ENCODE measurements at places on chromosomes 7 and 10.

DNA sequence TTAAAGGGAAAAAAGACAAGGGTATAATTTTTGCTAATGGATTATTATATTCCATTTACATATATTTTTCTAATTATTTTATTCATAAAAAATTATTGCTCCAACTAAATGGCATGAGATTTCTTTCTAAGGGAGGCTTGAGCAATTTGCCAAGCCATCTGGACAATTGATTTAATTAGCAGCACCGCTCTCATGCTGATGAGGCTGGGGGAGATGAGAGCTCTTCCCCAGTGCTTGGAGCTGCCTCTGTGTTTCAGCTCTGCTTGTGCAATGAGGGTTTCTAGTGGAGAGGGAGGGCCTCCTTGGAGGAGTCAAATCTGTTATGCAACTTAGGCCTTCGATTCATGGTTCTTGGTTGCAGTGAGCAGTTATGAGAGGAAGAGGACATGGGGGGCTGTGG is 574.3 kb downstream of the TCERG1L start:
- no peak for DNase-seq

DNA sequence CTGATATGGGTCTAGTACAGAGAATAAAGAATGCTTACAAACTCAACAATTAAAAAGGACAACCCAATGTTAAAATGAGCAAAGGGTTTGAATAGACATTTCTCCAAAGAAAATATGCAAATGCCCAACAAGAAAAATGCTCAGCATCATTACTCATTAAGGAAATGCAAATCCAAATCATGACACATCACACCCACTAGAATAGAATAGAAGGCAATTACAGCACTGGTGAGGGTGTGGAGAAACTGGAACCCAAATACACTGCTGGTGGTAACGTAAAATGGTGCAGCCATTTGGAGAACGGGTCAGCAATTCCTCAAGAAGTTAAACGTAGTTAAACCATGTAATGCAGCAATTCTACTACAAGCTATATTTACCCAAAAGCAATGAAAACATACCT is 53.8 kb downstream of the KDM7A start:
- no peak for DNase-seq

DNA sequence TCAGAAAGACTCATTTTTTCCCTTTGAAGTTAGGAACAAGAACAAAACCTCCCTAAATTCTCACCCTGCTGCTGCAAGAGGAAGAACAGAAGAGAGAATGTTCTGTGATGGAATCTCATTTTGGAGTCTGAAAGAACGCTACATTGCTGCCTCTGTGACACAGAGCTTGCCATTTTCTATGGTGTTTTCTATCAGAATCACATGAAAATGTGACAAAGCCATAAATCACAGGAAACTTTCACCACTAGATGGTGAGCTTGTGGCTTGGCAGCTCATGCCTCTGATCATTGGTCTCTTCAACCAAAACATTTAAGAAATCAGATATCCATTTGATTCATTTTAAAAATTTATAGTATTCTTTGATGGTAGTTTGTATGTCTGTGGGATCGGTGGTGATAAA is 82.9 kb downstream of the CADPS2 start:
- peak; percentile 14 for DNase-seq

DNA sequence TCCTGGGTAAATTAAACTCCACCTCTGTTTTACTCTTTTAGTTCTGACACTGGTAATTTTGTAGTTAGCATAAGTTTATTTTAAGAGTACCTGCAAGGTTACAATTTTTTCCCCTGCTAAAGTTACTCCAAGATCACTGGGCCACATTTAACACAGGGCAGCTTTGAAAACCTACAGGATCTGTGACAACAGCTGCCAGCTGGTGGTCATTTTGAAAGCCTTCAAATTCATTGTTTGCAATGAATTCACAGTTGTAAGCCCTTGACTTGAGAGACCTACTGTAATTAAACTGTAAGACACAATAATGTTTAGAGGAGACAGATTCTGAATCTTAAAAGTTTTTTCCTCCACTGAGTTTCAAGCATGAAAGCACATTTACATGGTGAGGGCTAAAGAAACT is 129.6 kb downstream of the CNOT4 start:
- peak; percentile 57 for DNase-seq

DNA sequence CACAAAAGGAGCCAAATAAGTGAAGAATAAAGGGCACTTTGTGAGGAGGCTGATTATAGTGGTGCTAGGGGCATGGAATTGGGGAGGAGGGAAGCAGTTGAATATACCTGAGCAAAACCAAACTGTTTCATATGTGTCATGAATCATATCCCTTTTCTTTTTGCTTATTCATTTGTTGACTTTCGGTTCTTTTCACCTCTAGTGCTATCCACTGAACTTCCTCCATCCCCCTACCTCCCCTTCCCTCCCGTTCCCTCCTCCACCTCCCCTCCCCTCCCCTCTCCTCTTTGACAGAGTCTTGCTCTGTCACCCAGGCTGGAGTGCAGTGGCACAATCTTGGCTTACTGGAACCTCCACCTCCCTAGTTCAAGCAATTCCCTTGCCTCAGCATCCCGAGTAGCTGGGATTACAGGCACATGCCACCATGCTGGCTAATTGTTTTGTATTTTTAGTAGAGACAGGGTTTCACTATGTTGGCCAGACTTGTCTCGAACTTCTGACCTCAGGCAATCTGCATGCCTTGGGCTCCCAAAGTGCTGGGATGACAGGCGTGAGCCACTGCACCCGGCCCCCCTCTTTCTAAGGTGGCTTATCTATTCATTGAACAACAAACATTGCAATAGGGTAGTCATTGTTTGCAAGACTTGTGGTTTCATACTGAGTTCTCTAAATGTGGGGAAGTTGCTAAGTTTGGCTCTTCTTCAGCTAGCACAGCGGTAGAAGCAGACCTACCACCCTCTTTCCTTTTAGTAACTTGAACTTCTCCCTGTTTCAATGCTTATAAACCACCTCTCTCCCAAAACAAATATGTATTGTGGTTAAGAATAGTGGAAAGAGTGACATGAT is 150.4 kb upstream of the PRPS1L1 start:
- DNase-seq: peak; percentile 21

- peak; percentile 39 for DNase-seq
Measured at GRCh38 chr10:21399392-21400035, 126.0 kb downstream of the SKIDA1 start.

GRCh38 chr10:7027913-7028808 is 382.7 kb downstream of the SFMBT2 start:
- no peak for DNase-seq

- DNase-seq: no peak
Measured at GRCh38 chr7:2013381-2014311, 219.1 kb downstream of the MAD1L1 start.

DNA sequence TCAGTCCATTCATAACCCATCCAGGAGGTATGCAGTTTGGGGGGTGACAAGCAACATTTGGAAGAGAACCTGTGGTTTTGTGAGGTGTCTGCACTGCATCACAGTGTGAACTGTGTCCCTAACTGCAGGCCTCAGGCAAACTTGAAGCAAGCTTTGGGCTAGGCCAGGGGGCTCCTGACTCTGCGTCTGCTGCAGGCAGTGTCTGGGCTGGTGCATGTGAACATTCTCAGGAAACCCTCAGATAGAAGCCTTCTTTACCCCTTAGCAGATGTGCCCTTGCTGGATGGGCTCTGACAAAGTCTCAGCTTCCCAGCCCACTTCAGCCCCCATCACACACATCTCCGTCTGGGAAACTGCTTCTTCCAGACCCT is 61.0 kb downstream of the VIPR2 start:
- no peak for DNase-seq

- peak; percentile 11 for DNase-seq
Measured at GRCh38 chr10:51137756-51138529, 63.7 kb downstream of the PRKG1 start.

GRCh38 chr7:98135984-98136383 is 29.3 kb downstream of the LMTK2 start:
- DNase-seq: no peak

- DNase-seq: peak; percentile 9
Measured at GRCh38 chr10:109474812-109475211, 448.5 kb downstream of the XPNPEP1 start.

- DNase-seq: no peak
Measured at GRCh38 chr7:13259930-13260329, 572.5 kb downstream of the ARL4A start.

DNA sequence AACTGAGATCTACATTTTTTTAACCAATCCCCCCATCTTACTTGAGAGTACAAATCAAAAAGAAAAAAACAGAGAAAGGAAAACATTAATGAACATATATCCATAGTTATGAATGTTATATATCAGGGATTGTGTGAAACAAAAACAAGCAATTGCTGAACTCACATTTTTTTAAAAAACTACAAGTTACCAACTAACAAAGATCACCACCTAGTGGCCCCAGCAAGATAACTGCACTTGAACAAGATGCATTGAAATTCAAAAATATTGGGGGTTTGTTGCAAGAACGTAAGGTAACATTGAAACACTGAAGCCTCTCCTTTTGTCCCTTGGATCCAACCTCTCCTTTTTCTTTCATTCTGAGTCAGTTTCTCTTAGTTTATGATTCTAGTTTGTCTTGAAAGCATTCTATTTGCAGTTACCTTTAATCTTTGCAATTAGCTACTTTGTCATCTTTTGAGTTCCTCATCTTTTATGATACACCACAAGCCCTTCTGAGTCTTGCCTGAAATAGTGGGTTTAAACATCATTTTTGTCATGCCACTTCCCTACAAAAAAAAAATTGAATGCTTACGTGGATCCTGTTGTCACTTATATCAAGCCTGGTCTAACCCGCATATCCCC is 87.3 kb upstream of the TES start:
- peak; percentile 55 for DNase-seq

GRCh38 chr10:49177391-49178355 is 10.5 kb downstream of the TMEM273 start:
- DNase-seq: peak; percentile 87

DNA sequence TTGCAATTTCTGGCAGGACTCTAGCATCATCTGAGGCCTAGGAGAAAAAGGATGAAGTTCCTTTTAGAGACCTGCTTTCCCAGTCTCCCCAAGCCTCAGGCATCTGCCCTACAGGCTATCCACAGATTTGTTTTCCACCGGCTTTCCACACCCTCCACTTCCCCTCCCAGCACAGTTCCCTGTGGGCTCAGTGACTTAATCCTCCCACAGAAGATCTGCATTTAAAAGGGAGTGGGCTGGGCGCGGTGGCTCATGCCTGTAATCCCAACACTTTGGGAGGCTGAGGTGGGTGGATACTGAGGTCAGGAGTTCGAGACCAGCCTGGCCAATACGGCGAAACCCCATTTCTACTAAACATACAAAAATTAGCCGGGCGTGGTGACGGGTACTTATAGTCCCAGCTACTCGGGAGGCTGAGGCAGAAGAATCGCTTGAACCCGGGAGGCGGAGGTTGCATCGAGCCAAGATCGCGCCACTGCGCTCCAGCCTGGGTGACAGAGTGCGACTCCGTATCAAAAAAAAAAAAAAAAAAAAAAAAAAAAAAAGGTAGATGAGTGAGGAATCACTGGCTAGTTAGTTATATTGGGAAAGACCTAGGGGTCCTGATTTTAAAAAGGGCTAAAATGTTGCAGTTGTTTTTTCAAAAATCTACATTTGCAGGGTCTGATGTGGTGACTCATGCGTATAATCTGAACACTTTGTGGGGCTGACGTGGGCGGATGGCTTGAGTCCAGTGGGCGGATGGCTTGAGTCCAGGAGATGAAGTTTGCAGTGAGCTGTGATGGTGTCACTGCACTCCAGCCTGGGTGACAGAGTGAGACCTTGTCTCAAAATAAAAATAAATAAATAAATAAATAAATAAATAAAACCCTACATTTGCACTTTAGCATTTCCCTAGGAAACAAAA is 119.5 kb downstream of the BAMBI start:
- peak; percentile 25 for DNase-seq

DNA sequence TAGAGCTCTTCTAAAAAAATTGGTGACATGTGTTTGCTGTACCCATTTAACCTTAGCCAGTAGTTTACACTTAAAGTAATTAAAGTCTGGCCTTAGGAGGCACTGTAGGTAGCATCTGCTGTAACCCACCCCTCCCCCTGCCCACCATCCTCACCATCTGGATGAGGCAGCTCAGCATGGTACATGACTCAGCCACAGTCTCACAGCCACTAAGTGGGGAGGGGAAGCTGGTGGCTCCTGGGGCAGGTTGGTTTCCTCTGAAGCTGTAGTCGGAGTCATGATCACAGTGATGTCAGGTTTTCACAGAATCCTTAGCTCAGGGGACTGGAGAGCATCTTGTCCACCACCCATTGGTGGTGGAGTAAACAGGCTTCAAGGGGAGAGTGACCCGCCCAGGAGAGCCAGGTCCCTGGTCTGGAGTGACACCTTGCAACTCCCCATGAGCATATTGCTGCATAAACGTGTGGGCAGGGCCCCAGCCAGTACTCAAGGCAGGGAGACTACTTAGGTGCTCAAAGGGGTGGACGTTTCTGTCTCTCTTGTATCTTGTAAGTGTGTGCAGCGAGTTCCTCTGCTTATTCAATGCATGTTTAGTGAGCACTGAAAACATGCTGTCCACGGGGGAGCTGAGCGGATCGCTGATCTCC is 125.9 kb downstream of the GRK5 start:
- peak; percentile 12 for DNase-seq

GRCh38 chr7:79936281-79936983 is 198.2 kb upstream of the GNAI1 start:
- DNase-seq: no peak

DNA sequence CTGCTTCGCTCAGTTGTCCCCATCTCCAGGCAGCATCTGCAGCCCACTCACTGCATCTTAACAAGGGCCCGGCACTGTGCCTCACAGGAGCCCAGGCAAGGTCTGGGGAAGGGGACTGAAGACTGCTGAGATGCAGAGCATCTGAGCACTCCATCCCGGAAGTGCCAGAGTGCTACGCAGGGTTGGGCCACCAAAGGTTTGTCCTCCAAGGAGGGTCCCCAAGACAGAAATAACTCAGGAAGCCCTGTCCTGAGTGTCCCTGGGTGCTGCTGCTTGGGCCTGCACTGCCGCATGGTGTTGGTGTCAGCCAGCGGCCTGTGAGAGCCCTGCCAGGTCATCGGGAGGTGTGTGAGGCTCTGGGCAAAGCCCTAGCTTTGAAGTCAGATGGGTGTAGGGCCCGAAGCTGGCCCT is 288.2 kb upstream of the ZMIZ1 start:
- DNase-seq: no peak

DNA sequence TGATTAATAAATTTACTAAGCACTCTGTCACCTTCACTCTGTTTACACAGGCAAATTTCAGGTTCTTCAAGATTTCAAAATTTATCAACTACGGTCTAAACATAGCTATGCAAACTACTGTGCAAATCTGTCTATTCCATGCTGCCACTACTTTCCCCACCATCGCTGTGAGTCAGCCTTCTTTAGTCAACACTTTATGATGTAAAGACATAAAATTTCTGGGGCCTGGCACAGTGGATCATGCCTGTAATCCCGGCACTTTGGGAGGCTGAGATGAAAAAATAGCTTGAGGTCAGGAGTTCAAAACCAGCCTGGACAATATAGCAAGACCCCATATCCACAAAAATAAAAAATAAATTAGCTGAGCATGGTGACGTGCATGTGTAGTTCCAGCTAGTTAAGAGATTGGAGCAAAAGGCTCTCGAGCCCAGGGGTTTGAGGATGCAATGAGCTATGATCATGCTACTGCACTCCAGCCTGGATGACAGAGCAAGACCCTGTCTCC is 42.6 kb downstream of the CNOT4 start:
- no peak for DNase-seq

All from myocyte (in vitro differentiated cells).